HCT116 (cell line): ENCODE measurements at places on chromosomes 3 and 15.

DNA sequence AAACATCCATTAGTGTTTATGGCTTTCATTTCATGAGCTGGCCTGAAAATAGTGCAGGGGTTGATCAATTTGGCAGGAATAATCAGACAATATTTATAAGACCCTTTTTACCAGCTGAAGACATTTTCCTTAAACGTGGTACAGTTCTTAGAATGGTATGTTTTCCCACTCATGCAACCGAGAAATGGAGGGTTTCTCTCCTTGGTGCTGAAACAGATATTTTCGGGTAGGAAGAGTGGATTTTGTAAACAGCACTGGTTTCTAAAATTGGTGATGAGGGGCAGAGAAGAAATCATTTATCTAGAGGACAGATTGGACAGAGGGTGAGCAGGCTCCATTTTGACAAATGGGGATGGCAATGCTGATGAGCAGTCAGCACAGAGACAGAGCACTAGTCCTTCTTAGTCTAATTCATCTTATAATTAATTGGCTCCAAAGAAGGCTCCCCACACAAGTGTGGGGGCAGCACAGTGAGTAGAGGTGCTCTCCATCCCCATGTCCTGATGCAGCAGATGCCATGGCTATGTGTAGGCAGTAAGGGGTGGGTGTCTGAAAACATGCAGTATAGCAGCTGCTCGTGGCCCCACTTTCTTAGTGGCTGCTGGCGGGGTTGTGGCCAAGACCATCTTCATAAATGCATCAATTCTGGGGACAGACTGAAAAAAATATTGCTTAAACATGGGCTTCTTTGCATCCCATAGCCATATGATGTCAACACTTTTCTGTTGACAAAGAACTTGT lies 18.1 kb upstream of the SLC7A14 start:
- H3K27ac ChIP-seq = no peak overlapping the region
- no peak overlapping the region for H3K4me3 ChIP-seq
- H3K4me1 ChIP-seq = no peaks in the 10 kb centered on the region
- H3K36me3 ChIP-seq = no peaks in the 10 kb centered on the region
- H3K27me3 ChIP-seq = no peaks in the 10 kb centered on the region

GRCh38 chr3:194998417-194998816 lies 272.5 kb downstream of the XXYLT1 start:
- peaks cover 12% of the 10 kb centered on the region; the same call in 1 of the 2 replicates for H3K27me3 ChIP-seq
- no peak overlapping the region for H3K27ac ChIP-seq
- no peak for DNase-seq

- no peaks in the 10 kb centered on the region for H3K36me3 ChIP-seq
- no peak for DNase-seq
- no peak overlapping the region for H3K27ac ChIP-seq
- no peak overlapping the region for H3K4me3 ChIP-seq
- no peaks in the 10 kb centered on the region for H3K4me1 ChIP-seq
- H3K27me3 ChIP-seq = no peaks in the 10 kb centered on the region
Measured at GRCh38 chr3:159884661-159885402, 103.8 kb upstream of the IL12A start.

GRCh38 chr3:139774560-139775302 lies 97.0 kb upstream of the NMNAT3 start:
- DNase-seq = no peak
- H3K4me1 ChIP-seq = peaks cover 6% of the 10 kb centered on the region; the same call in 1 of the 2 replicates
- H3K36me3 ChIP-seq = no peaks in the 10 kb centered on the region
- peaks cover 20% of the 10 kb centered on the region for H3K27me3 ChIP-seq

DNA sequence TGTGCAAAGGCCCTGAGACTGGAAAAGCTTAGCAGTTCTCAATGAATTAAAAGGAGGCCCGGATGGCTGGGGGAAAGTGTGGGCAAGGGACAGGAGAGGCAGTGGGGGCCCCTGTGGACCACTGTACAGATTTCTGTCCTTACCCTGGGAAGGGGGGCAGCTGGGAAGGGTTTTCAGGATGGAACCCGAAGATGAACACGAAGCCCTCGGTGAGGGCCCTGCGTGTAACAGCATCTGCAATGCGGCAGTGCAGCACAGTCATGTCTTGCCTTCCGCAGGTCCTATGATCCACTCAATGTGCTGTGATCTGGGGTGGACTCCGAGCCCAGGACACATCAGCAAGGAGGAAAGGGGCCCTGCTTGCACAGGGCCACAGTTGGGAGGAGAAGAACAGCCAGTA lies 7.9 kb upstream of the ATP2B2 start:
- H3K27ac ChIP-seq = no peak overlapping the region
- no peaks in the 10 kb centered on the region for H3K36me3 ChIP-seq
- no peaks in the 10 kb centered on the region for H3K27me3 ChIP-seq

- DNase-seq = no peak
- no peaks in the 10 kb centered on the region for H3K36me3 ChIP-seq
- no peaks in the 10 kb centered on the region for H3K27me3 ChIP-seq
- no peak overlapping the region for H3K4me3 ChIP-seq
- no peak overlapping the region for H3K27ac ChIP-seq
Measured at GRCh38 chr15:31456354-31457060, 129.9 kb downstream of the KLF13 start.
